H9 (cell line): ENCODE measurements at places on chromosomes 5 and 9. TPM values are rescaled to one million over a fixed set of nuclear protein-coding genes. Genes with fewer than 3 reads are reported as not detected.
A peak's percentile ranks its signal among the peaks of the same experiment; 100 is the strongest.

DNA sequence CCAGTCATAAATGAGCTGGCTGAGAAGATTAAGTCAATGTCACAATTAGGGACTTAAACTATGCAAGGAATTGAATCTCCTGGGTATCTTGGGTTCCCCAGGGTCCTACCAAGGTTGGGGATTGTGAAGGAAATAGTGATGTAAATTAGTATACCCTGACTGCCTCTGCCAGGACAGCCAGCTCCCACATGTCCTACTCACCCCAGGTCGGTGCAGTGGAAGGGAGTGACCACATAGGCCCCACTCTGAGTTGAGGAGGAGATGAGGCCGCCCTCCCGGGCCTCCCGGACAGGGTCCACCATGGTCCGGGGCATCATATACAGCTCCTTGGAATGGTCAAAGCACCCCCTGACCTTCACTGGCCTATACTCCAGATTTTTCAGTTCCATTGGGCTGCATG lies 2.7 kb downstream of the SURF1 start:
- no peaks in the 10 kb centered on the region; the same call in 1 of the 2 replicates for H3K4me1 ChIP-seq
- no peak overlapping the region for H3K4me3 ChIP-seq
- H3K36me3 ChIP-seq, result peaks cover 61% of the 10 kb centered on the region
- H3K27ac ChIP-seq, result no peak overlapping the region
- H3K27me3 ChIP-seq, result no peaks in the 10 kb centered on the region

DNA sequence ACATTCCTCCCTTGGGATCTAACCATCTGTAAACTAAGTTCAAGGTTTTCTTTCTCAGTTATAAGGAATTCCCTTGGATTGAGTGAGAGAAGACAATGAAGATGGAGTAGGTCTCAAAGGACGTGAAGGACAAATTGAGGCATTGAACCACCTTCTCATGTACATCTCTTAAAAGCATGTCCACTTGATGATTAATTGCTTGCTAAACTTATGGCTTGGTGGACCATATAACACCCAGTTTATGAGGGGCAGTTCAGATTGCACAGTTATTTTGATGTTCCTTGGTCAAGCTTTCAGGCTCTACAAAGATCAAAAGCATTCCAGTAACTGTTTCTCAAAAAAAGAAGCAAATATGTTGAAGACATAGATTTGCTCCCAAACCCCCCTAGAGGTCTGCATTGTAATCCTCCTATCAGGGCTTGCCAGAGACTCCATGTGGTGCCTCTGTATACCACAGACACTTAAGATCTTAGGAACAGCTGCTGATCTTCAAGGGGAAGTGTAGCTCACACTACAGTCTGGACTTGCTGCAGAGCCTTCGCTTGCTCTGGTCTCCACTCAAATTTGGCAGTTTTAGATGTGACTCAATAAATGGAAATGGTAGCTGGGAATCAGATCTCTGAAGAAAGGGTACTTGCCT lies 56.9 kb upstream of the ALDH1A1 start:
- no peaks in the 10 kb centered on the region for H3K27me3 ChIP-seq
- H3K4me1 ChIP-seq, result no peaks in the 10 kb centered on the region
- no peak overlapping the region for H3K4me3 ChIP-seq
- DNase-seq, result peak; percentile 27
- no peaks in the 10 kb centered on the region for H3K36me3 ChIP-seq

- no peak for DNase-seq
- H3K4me3 ChIP-seq, result peak overlapping the region; percentile 68
- no peak overlapping the region for H3K27ac ChIP-seq
- no peaks in the 10 kb centered on the region for H3K27me3 ChIP-seq
- H3K36me3 ChIP-seq, result peaks cover 12% of the 10 kb centered on the region
- peaks cover 8% of the 10 kb centered on the region for H3K4me1 ChIP-seq
These were observed 596 bp upstream of the FGFR4 start for GRCh38 chr5:177085985-177086653.

The ZNF484 gene
- 9.1 and 10.2 TPM in 2 replicates for total RNA-seq

DNA sequence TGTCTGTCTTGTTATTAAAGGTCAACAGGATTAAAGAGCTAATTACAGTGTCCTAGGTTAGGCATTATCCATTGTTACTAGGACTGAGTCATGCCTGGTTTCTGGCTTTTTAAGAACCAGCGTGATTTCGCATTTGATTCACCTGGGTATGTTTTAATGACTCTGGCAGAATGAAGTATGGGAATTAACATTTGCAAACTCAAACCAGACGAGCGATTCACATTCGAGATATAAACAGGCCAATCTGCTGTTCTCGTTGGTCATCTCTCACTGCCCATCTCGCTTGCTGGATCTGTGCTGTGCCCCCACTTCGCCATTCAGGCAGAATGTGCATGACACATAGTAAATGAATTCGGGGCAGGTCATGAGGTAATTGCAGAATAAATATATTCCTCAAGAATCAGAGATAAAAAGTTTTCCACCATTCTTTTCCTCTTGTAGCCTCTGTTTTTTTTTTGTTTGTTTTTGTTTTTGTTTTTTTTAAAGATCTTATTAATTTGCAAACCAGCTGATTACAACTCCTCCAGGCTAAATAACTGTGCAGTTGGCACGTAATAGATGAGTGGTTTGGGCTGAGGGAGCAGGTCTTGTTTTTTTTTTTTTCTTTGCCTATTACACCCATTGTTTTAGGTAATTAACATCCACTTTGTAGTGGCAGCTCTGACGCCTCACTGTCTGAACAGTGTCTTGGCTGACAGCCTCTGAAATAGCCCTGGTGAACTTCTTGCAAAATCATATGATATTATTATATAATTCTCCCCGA lies 313.5 kb upstream of the MSX2 start:
- H3K36me3 ChIP-seq, result no peaks in the 10 kb centered on the region; the same call in 1 of the 2 replicates
- no peak for DNase-seq
- H3K4me3 ChIP-seq, result no peak overlapping the region
- no peak overlapping the region for H3K27ac ChIP-seq
- no peaks in the 10 kb centered on the region for H3K27me3 ChIP-seq
- H3K4me1 ChIP-seq, result no peaks in the 10 kb centered on the region; the same call in 1 of the 2 replicates

The BTNL9 gene
- 0.88 and 0.96 TPM in 2 replicates for total RNA-seq

The CDH12 gene
- total RNA-seq, result not detected in 2 replicates

DNA sequence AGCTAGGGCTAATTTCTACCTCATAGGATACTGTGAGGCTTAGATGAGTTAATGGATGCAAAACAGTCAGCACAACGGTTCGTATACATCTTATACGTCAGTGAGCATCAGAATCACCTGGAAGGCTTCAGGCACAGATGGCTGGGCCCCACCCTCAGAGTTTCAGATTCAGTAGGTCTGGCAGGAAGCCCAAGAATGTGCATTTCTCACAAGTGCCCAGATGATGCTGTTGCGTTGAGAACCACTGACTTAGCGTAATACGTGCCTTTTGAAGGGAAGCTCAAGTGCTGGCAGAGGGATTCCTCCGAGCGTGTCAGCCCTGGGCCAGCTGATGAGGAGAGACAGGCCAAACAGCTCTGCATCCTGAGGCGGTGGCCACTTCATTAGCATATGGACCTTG lies 117.1 kb upstream of the WWC1 start:
- no peak overlapping the region for H3K4me3 ChIP-seq
- H3K36me3 ChIP-seq, result no peaks in the 10 kb centered on the region; the same call in 2 of the 3 replicates
- no peak for DNase-seq
- no peak overlapping the region for H3K27ac ChIP-seq
- H3K4me1 ChIP-seq, result peaks cover 3% of the 10 kb centered on the region; the same call in 1 of the 2 replicates

The MRPL36 gene
- total RNA-seq, result 67.3 and 68.9 TPM in 2 replicates

The SPINK13 gene
- total RNA-seq, result not detected in 2 replicates
